Peyer's patch (tissue), 4 donors: ENCODE measurements at places on chromosomes 3 and 15. TPM values are rescaled to one million over a fixed set of nuclear protein-coding genes. Genes with fewer than 3 reads are reported as not detected.

DNA sequence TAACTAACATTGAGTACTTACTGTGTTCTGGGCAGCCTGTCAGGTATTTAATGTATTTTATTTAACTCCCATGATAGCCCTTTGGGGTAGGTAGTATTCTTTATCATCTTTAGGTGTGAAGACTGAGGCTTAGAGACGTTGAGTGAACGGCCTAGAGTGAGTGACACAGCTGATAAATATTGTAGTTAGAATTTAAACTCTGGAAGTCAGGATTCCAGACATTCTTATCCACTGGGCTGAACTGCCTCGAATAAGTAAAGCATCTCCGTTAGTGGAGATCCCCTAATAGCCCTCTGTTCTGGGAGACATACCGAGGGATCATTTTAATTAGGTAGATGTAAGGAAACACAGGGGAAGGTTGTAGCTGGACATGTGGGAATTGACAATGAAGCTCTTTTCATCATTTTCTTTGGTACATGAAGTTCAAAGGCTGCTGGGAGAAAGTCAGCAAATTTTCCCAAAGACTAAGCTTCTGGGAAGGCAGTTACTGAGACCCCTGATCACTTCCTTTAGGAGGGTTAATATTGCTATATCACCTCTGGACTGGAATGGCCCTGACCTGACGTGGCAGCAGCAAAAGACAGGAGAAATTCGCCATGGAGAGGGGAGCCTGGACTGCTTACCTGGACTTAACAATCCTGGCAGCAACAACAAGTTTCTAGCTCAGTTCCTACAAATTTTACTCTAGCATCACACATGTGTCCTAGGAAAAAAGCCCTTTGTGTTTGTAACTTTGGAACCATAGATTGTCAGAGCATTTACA, 11.7 kb upstream of the PDCD6IP start:
- no peak for DNase-seq
- peak overlapping the region; percentile 9 for H3K4me3 ChIP-seq
- no peaks in the 10 kb centered on the region for H3K4me1 ChIP-seq
- H3K27ac ChIP-seq = no peak overlapping the region
- H3K36me3 ChIP-seq = no peaks in the 10 kb centered on the region

DNA sequence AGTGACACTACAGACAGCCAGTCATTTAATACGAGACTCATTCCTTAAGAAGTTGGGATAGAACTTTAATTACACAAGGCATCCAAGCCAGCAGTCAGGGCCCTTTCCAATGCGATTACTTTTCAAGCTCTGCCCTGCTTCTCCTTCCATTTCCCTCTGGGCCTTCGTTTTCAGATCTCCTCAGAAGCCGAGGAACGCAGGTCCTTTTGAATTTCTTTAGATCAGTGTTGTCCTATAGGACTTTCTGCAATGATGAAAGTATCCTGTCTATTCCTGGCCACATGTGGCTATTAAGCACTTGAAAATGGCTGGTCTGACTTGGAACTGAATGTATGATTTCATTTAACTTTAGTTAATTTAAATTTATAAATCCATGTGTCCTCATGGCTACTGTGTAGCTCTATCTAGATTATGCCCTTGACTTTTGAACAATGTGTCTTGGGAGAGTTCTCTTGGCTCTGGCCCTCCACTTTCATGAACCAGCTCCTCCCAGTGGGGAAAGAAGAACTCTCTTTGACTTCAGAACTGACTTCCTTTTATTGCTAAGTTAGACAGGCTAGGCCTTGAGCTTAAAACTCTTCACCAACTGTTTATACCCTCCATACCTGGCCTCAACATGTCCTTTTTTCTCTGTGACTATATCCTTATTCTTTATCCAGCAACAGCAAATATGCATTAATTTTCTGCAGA, 22.6 kb downstream of the TGFBR2 start:
- peaks cover 62% of the 10 kb centered on the region for H3K4me1 ChIP-seq
- no peaks in the 10 kb centered on the region for H3K27me3 ChIP-seq
- no peak for DNase-seq
- H3K36me3 ChIP-seq = no peaks in the 10 kb centered on the region
- peak overlapping the region; percentile 81 for H3K27ac ChIP-seq
- no peak overlapping the region for H3K4me3 ChIP-seq

DNA sequence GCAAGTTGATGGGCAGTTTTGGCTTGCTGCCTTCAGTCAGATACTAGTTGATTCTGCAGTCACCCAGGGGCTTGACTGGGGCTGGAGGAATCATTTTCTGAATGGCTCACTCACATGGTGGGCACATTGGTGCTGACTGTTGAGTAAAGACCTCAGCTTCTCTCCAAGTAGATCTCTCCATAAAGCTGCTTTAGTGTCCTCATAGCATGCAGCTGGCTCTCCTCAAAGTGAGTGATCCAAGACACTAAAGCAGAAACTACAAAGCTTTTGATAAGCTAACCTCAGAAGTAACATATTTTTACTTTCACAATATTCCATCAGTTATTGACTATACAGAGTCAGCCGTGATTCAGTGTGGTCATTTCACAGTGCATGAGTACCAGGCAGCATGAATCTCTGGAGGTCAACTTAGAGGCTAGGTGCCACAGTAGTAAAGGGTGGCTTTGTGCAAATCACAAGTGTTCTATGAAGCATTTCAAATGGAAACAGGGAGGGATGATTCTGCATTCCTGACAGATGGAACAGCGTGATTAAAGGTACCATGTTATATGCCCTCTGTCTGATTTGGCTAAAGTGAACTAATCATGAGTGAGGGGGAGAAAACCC, 24.3 kb upstream of the ATP8B4 start:
- DNase-seq = no peak
- no peak overlapping the region for H3K27ac ChIP-seq

GRCh38 chr15:80580536-80581260, 114.4 kb upstream of the ABHD17C start:
- H3K4me3 ChIP-seq = no peak overlapping the region
- no peaks in the 10 kb centered on the region for H3K36me3 ChIP-seq
- H3K27me3 ChIP-seq = no peaks in the 10 kb centered on the region

Gene STRIT1
- not detected for total RNA-seq

GRCh38 chr3:175748087-175748730, 889.1 kb downstream of the NAALADL2 start:
- no peak for DNase-seq
- no peak overlapping the region for H3K4me3 ChIP-seq
- H3K36me3 ChIP-seq = no peaks in the 10 kb centered on the region
- H3K4me1 ChIP-seq = no peaks in the 10 kb centered on the region
- H3K27ac ChIP-seq = no peak overlapping the region
- H3K27me3 ChIP-seq = no peaks in the 10 kb centered on the region

GRCh38 chr3:40299721-40300335, 9.7 kb upstream of the EIF1B start:
- no peaks in the 10 kb centered on the region for H3K36me3 ChIP-seq
- H3K4me1 ChIP-seq = no peaks in the 10 kb centered on the region
- H3K4me3 ChIP-seq = no peak overlapping the region
- no peak for DNase-seq
- H3K27ac ChIP-seq = no peak overlapping the region
- no peaks in the 10 kb centered on the region for H3K27me3 ChIP-seq

GRCh38 chr15:70563561-70564095, 199.7 kb downstream of the UACA start:
- peaks cover 8% of the 10 kb centered on the region for H3K4me1 ChIP-seq
- no peak overlapping the region for H3K4me3 ChIP-seq
- DNase-seq = no peak

Gene UPK1B
- total RNA-seq = not detected

DNA sequence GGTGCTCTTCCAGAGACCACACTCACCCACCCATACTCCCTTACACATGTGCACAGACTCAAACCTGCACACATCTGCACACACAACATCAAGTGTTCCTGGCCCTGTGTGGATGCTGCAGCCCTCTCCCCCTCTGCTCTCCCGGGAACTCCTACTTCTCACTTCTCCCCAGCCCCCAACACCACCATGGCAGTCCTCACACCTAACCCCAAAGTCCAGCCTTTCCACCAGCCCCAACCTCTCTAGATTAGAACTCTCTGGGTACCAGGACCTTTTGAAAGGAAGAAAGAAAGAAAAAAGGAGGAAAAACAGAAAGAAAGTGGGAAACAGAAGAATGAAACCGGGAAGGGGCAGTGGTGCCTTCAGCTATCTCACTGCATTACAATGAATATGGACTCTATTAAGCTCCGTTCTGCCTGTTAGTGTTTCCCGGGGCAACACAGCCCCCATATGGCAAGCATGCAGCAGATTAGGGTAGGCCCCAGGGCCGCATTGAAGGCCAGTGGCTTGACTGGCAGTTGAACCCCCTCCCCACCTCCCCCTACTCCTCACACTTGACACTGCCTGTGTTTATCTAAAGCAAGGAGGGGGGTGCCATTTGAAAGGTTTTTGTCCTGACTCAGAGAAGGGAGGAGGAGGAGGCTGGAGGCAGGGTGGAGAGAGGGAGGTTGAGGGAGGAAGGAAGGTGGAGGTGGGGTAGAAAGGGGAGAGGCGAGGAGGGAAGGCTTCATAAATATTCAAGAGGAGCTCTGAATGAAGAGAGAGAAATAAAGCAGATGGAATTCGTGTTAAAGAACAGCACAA, 30.1 kb downstream of the BOC start:
- no peak overlapping the region for H3K4me3 ChIP-seq
- peak overlapping the region; percentile 44 for H3K27ac ChIP-seq
- no peaks in the 10 kb centered on the region for H3K4me1 ChIP-seq
- no peaks in the 10 kb centered on the region for H3K27me3 ChIP-seq
- DNase-seq = no peak
